ENCODE measurements at places on chromosomes 11 and 22.

DNA sequence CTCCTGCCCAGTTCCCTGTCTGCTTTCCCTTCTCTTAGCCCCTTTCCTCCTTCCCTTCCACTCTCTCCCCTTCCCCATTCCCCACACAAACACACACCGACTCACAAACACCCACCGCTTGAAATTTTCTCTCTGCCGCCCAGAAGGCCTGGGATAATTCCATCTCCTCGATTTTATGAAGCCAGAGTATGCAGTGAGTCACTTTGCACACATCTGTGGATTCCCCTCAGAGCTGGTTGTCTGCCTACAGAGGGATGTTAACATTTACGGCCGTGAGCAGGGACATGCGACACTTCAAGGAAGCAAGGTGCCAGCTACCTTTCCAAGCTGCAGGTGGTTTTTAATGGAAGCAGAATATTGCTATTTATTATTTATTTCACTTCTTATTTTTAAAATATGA is 332.0 kb downstream of the TENM4 start:
- DNase-seq: no peak

GRCh38 chr11:128174465-128175291 is 412.7 kb downstream of the ETS1 start:
- peak; percentile 93 for DNase-seq

DNA sequence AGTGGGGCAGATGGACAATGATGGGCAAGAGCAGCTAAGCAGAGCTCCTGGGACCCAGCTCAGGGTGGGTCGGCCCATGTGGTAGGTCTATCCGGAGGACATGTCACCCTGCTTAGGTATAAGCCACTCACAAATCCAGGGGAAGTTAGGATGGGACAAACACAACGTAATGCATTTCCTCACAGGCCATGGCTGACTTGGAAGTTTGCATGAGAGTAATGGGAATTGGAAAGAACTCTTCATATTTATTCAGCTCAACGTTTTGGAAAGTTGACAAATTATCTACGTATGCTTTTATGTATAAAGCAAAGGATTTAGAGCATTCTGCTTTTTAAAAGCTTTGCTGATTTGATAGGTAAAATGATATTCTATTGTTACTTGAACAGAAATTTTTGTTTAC is 74.9 kb downstream of the SMCO4 start:
- DNase-seq: no peak

DNA sequence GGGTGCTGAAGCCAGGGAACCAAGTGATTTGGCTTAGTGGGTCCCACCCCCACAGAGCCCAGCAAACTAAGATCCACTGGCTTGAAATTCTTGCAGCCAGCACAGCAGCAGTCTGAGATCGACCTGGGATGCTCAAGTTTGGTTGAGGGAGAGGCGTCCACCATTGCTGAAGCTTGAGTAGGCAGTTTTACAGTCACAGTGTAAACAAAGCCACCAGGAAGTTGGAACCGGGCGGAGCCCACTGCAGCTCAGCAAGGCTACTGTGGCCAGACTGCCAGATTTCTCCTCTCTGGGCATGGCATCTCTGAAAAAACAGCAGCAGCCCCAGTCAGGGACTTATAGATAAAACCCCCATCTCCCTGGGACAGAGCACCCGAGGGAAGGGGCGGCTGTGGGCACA is 424.1 kb upstream of the TENM4 start:
- no peak for DNase-seq

DNA sequence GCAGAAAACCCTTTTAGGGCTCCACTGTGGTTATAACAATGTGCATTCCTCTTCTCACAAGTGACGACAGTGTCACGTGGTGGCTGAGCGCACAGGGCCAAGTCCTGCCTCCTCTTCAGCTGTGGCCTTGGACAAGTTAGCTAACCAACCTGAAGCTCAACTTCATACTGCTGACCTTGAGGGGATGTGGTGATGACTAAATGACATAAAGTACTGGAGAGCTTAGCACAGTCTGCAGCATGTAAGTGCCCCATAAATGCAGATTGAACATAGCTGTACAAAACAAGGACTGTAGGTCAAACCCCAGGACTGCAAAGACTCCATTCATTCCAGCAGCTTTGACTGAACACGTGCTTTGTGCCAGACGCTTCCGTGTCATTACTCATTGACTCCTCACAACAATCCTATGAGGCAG is 20.1 kb upstream of the MRGPRX2 start:
- peak; percentile 70 for DNase-seq

GRCh38 chr11:11786771-11787170 is 55.0 kb upstream of the USP47 start:
- DNase-seq: peak; percentile 22

DNA sequence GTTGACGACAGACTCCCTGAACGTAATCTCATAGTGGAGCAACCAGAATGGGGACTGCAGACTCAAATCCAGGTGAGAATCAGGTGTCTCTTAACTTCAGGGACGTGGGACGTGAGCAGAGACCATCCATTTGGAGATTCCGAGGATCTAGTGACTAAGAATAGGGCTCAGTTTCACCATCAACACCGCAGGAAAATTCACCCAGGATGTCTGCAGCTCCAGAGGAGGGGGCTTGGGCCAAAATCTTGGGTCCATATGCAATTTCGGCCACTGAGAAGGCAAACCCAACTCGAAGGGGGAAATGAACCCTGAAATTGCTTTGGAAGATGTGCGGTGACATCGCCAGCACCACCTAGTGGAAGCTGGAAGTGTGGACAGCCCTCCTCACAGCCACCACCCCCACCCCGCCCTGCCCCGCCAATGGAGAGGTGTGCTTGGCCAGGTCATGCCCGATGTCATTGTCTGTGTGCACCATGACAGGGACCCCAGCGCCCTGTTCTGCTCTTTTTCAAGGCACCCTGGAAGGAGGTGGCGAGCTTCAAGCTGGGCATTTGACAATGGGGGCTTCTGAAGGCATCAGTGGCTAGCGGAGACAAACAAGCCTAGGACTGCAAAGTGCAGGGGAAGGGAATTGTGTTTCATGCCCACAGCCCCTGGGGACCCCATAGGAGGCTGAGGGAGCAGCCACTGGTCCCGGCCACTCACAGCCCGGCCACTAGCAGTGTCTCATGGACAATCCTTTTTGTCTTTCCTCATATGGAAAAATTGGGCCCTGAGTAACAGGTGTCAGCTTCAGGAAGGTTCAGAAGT is 24.8 kb downstream of the APOL1 start:
- peak; percentile 66 for DNase-seq

DNA sequence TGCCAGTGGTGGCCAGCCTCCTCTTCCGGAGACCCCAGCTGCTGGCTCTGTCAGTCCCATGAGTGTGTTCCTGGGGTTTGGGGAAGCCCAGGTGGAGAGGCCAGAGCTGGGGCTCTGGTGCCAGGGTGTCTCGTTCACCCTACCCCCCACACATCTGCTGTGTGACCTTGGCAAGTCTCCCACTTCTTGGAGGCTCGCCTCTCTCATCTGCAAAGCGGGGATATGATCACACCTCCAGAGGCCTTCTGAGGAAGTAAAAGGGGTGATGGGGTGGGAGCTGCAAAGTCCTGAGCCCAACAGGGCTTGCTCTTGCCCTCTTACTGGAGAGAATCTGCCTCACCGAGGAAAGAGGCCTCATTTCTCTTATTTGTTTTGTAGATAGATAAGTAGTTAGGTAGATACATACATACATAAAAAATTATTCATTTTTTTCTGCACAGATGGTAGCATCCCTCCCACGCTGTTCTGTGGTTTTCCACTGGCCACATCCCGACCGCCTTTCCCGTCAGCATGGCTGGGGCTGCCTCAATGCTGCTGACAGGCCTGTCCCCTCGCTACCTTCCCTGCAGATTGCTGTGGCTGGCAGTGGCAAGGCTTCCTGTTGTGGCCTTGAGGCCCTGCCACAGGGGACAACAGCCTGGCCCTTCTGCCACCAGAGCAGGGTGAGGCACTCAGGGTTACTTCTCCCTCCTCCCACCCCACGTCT is 23.9 kb downstream of the MYO7A start:
- no peak for DNase-seq

- DNase-seq: peak; percentile 78
Measured at GRCh38 chr11:83572581-83573496, 286.7 kb upstream of the CCDC90B start.

- peak; percentile 73 for DNase-seq
Measured at GRCh38 chr11:46564459-46564858, 29.4 kb downstream of the AMBRA1 start.

GRCh38 chr11:29527391-29527936 is 489.4 kb downstream of the KCNA4 start:
- DNase-seq: peak; percentile 64

GRCh38 chr11:64529559-64530520 is 61.2 kb upstream of the SLC22A12 start:
- no peak for DNase-seq

- no peak for DNase-seq
Measured at GRCh38 chr11:120524536-120525085, 13.1 kb downstream of the GRIK4 start.

- no peak for DNase-seq
Measured at GRCh38 chr11:31794548-31794947, 16.6 kb downstream of the PAX6 start.

- DNase-seq: no peak
Measured at GRCh38 chr11:126313826-126314225, 10.0 kb downstream of the DCPS start.

DNA sequence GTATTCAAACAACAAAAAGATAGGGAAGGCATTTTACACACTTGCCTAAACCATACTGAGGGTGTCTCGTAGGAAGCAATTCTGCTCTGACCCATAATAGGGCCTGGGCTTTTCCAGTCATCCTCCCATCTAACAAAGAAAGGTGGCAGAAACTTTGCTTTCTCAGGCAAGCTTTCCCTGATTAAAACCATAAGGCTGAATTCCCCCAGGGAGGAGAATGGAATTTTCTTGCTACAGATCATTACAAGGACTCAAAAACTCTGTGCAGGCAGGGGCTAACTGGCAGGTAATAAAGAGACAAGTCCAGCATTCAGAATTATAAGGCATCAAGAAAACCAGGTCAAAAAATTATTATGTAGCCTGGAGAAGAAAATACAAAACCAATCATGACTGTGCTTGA is 90.4 kb downstream of the RBFOX2 start:
- peak; percentile 81 for DNase-seq

GRCh38 chr11:62553839-62554361 is 7.3 kb upstream of the AHNAK start:
- peak; percentile 94 for DNase-seq

GRCh38 chr11:17244046-17244445 is 32.5 kb upstream of the NUCB2 start:
- DNase-seq: no peak

- no peak for DNase-seq
Measured at GRCh38 chr11:42593441-42593840, 718.4 kb upstream of the API5 start.

DNA sequence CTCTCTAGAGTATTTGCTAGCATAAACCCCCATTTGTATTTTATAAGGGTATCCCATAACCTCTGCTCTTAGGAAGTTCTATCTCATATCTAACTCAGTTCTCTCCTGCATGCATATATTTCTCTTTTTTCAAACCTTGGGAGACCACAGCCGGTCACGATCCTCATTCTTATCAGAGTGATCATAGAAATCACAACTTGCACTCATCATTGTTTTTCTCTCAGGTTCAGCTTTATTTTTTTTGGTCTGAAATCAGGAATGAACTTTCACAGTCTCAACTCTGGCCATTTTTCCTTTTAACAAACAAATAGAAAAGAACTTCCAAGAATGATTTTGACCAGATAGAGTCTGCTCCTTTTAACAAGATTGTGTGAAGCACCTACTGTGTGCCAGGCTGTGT is 98.6 kb upstream of the BLID start:
- DNase-seq: no peak

DNA sequence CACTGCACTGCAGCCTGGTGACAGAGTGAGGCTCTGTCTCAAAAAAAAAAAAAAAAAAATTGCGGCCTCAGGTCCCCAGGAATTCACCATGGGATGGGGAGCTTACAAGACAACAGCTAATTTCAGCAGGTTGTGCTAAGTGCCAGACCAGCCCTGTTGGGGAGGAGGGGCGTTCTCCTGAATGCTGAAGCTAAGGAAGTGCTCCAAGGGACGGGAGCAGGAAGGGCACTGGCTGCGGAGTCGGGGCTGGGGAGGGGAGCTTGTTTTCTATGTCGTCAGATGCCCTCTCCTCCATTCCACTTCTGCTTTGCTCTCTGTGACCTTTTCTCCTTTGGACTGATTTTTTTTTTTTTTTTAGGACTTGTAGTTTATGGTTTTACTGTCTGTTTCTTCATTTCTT is 4.5 kb downstream of the ADAMTS15 start:
- no peak for DNase-seq

- DNase-seq: no peak
Measured at GRCh38 chr11:86066657-86067008, 2.3 kb downstream of the PICALM start.

DNA sequence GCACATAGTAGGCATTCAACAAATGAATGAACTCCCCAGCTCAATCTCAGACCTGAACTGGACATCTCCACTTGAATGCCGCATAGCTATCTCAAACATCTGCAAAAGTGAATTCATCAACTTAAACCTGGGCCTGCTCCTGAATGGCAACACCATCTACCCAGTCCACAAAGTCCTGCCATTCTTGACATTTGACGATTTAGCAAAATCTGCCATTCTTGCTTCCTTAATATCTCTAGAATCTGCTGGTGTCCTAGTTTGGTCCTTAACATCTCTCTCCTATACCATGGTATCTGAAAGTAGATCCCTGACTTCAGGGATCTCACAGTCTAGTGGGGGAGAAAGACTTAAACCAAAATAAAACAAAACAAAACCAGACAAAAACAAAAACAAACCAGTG is 12.4 kb upstream of the HPX start:
- no peak for DNase-seq

GRCh38 chr11:2826679-2827056 is 58.9 kb downstream of the CDKN1C start:
- no peak for DNase-seq

DNA sequence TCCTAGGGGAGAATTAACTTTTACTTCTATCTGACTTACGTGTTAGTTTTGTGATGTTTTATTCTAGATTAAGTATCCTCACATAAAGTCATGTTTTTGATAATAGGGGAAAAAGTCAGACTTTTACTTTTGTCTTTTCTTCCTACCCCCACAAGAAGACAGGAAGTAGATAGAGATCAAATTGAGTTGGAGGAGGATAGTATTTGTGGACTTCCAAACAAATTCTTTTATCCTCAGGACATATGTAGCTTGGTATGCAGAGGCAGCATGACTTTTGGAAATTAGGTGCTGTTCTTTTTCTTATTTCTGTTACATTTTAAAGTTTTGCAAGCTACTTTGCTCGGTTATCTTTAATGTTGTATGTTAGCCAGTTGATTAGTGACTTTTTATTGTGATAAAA is 61.4 kb downstream of the MTMR3 start:
- peak; percentile 26 for DNase-seq

DNA sequence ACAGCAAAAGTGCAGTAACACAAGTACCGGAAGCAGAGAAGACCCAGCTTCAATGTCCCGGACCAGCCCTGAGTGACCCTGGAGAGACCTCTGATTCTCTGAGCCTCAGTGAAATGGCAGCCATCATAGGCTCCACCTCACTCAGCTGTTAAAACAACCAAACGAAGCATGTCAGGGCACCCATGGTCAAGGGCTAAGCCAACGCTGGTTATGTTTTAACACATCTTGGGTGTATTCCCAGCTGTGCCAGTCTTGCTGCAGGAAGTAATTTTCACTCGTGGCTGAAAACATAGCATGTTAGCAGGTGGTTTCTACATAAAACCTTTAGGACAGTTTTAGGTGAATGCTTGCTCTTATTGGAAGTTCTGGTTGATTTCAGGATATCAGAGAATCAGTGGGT is 30.9 kb downstream of the LMO2 start:
- no peak for DNase-seq

- no peak for DNase-seq
Measured at GRCh38 chr11:34754171-34754823, 133.4 kb downstream of the EHF start.

GRCh38 chr11:103862094-103862801 is 174.2 kb upstream of the DDI1 start:
- DNase-seq: no peak

GRCh38 chr11:62242021-62242420 is at the start of gene SCGB1D2:
Gene SCGB1D2, plus strand, starts transcription at chr11:62242239. Its CDS starts 69 bp downstream, at chr11:62242308.
- no peak for DNase-seq
